ENCODE measurements at places on chromosomes 2 and 18. TPM values are rescaled to one million over a fixed set of nuclear protein-coding genes. Genes with fewer than 3 reads are reported as not detected.

DNA sequence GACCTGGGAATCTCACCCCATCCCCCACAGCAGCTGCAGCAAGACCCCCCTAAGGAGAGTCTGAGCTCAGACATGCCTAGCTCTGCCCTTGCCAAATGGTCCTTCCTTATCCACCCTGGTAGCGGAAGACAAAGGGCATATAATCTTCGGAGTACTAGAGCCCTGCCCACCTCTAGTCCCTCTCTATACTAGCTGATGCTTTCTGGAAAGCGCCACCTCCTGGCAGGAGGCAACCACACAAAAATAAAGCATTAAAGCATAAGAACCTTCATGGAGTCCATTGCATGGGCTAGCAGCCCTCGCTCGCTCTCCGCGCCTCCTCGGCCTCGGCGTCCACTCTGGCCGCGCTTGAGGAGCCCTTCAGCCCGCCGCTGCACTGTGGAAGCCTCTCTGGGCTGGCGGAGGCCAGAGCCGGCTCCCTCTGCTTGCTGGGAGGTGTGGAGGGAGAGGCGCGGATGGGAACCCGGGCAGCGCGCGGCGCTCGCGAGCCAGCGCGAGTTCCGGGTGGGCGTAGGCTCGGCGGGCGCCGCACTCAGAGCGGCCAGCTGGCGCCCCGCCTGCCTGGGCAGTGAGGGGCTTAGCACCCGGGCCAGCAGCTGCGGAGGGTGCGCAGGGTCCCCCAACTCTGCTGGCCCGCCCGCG lies 941.2 kb downstream of the SUCLG1 start:
- DNase-seq: no peak

Gene UNC80
- 2.1 TPM for polyA plus RNA-seq

DNA sequence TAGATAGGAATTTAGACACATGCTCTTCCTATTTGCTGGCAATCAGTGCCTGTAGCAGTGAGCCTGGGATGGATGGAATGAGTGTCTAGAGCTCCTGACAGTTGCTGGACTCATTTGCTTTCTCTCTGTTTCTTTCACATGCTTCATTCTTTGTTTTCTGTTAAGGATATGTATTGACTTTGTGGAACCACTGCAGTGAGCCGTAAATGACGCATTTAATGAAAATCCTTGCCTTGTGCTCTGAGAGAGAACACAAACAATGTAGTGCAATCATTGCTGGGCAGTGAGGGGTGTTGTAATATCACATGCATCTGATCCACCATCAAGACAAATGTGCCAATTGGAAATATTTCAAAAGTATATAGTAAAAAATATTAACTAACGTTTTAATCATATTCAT lies 25.2 kb upstream of the CDH20 start:
- DNase-seq: no peak

DNA sequence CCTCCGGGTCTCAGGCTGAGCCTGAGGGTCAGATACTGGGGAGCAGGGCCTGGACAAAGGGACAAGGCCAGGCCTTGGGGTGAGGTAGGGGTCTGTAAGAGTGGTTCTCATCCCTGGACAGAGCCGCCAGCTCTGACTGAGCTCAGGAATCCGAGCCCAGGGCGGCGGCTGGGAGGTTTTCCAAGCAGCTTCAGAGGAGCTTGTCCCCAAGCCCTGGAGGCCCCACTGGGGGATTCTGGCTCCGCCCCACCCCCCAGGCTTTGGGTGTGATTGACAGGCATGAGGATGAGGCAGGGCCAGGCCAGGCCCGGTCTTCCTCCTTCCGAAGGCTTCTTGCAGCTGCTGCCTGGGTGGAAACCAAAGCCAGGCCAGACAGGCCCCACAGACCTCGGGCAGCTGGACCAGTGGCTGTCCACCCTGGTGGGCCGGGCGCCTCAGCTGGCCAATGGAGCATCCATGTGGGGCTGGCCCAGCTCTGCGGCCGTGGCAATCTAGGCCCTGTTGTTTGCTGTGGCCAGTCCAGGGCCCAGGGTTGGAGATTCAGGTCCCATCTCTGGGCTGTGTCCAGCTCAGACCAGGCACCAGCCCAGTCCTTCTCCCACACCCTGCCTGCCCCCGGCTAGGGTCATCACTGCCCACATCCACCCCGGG lies 23.1 kb upstream of the GPC1 start:
- DNase-seq: no peak

DNA sequence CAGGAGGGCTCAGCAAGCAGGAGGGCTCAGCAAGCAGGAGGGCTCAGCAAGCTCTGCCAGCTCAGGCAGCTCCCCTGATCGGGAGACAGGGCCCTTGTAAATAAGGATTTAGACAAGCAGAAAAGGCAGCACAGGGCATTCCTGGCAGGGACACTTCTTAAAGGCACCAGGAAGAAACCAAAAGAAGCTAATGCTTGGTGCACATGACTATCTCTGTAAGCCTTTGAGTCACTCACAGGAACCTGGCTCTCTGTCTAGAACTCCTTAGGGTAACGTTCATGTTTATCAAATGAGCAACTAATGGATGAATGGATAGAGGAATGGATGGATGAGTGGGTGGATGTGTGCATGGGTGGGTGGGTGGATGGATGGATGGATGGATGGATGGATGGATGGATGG lies 28.4 kb downstream of the TMEM37 start:
- no peak for DNase-seq

- DNase-seq: no peak
Observed at GRCh38 chr2:60523963-60524362, 29.5 kb downstream of the BCL11A start.

- DNase-seq: no peak
Observed at GRCh38 chr2:39728941-39729351, 50.1 kb downstream of the THUMPD2 start.

DNA sequence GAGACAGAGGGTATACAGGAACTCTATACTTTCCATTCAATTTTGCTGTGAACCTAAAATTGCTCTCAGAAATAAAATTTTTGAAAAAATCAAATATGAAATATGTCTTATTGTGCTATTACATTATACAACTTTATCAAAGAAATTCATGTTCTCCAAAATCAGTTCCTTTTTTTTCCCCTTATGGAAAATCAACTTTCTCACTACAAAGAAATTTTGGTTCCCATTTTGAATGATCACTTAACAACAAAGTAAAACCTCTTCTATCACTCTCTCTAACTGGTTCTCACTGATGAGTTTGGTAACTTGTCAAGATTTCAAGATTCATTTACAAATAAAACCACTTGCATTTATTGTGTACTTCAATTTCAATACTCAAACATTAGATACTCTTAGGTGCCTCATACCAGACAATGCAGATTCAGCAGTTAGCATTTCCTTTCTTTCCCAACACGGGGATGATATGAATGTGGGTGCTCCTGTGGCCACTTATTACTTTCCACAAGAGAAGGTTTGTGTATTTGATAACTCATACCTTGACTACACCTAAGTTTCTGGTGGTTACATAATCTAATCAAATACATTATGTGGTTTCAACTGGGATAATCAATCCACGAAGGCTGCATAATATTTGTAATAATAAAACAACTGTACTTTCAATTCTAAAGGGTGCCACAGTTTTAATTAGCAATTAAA lies 6.4 kb downstream of the PSME4 start:
- DNase-seq: no peak

DNA sequence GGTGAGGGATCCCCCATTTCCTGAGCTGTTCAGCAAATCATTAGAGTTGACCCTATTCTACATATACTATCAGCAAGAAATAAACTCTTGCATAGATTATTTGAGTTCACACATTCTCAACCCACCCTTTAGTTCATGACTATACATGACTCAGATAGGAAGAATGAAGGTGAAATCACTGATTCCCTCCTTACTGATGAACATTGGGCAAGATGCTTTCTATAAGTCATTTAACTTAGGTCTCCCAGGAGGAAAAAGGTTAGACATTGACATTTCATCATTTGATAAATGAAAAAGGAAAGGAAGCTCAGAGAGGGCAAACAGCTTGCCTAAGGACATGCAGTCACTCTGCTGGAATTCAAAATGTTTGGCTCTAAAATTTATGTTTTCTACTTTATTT lies 408.0 kb downstream of the TMEM182 start:
- no peak for DNase-seq

Gene TMEM198
- polyA plus RNA-seq: 3.7 TPM

Gene TUBA3E
- polyA plus RNA-seq: not detected

Gene RNF25
- polyA plus RNA-seq: 47.2 TPM

- no peak for DNase-seq
Observed at GRCh38 chr2:67240507-67240906, 156.6 kb upstream of the ETAA1 start.

DNA sequence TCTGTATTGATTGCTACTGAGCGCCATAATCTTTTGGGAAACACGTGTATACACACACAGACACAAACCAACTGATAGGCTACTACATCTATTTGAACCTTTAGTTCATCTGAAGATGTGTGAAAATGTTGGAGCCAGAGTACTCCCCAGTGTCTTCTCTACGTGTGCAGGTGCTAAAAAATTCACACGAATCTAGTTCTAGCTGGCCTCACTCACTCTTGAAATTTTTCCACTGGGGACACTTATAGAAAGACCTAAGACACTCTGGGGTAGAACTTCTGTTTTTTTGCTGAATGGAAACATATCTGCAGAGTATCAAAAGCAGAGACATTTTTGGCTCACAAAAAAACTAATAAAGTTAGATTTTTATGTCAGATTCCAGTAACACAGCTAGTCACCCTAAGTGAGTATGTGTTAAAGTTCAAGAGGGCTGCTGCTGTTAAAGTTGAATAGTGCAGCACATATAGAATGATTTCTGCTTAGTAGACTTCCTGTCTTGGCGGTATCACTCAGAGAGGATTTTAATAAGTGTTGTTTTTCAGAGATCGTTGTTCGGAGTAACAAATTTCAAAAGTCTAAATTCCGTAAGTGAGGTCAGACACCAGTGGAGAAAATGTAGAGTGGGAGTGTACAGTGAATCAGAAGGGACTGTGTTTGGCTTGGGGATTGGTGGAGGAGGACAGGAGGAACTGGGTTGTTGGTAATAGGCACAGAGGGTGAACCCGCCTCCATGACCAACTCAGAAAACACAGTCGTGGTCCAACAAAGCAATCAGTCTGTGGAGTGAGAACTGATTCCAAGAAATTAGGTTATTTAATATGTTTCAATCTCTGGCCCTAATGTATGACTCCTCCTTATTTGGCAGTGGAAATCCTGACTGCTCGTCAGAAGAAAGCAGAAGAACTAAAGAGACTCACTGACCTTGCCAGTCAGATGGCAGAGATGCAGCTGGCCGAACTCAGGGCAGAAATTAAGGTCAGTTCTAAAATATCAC lies 43.1 kb downstream of the KCTD18 start:
- no peak for DNase-seq

GRCh38 chr2:162333968-162334367 lies 10.0 kb upstream of the GCA start:
- no peak for DNase-seq

Measured in renal cortex interstitium (tissue), 15 donors.